ENCODE measurements at places on chromosomes 1 and 21.
A peak's percentile ranks its signal among the peaks of the same experiment; 100 is the strongest.

DNA sequence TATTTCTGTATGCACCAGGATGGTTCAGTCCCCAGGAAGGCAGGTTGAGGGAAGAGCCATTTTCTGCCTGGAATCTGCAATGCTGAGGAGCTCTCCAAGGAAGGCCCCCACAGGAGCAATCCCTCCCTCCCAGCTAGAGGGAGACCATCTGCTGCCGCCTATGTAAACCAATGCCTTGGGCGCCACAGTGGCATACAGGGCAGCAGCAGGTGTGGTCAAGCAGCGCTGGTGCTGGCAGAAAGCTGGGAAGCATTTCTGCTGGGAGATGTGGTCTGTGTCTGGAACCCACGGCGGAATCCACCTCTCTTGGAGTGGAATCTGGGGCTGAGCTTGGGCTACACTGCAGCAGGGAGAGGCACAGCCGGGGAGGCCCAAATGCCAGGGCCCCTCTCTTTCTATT, 283.3 kb downstream of the RRAGC start:
- DNase-seq = no peak

GRCh38 chr1:68969441-68969840, 472.6 kb upstream of the DEPDC1 start:
- DNase-seq = no peak

GRCh38 chr1:23553231-23554126, 5.8 kb downstream of the ID3 start:
- DNase-seq = no peak

DNA sequence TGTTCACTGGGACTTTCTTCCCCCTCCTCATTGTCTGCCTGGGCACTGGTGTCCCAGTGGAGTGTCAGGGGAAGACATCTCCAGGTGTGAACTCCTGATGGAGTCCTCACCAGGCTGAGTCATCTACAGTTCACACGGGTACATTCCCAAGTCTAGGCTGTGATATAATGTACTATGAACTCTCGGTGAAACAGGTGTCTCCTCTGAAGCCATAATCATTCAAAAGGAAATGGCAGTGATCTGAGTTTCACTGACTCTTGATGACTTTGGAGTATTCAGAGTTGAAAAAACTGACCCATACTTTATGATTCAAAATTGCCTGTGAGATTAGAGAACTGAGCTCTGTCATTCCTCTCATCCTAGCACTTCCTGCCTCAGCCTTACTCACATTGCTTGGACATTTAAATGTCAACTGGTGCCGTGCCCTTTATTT, 9.1 kb downstream of the LAMC2 start:
- DNase-seq = no peak

- no peak for DNase-seq
These were observed 103.4 kb downstream of the HLX start for GRCh38 chr1:220982686-220983085.

- DNase-seq = no peak
These were observed 13.5 kb downstream of the RUNX1 start for GRCh38 chr21:35035581-35035980.

GRCh38 chr1:89941110-89941766, 53.7 kb upstream of the ZNF326 start:
- DNase-seq = no peak

DNA sequence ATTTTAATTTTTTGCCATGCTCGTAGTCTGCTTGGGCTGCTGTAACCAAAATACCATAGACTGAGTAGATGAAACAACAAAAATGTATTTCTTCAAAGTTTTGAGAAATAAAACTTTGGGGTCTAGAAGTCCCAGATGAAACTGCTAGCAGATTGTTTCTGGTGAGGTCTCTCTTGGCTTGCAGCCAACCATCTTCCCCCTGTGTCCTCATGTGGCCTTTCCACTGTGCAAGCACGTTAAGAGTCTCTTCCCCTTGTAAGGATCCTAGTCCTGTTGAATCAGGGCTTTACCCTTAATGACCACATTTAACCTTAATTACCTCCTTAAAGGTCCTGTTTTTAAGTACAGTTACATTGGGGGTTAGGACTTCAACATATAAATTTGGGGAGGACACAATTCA, 86.6 kb downstream of the PTBP2 start:
- DNase-seq = no peak

DNA sequence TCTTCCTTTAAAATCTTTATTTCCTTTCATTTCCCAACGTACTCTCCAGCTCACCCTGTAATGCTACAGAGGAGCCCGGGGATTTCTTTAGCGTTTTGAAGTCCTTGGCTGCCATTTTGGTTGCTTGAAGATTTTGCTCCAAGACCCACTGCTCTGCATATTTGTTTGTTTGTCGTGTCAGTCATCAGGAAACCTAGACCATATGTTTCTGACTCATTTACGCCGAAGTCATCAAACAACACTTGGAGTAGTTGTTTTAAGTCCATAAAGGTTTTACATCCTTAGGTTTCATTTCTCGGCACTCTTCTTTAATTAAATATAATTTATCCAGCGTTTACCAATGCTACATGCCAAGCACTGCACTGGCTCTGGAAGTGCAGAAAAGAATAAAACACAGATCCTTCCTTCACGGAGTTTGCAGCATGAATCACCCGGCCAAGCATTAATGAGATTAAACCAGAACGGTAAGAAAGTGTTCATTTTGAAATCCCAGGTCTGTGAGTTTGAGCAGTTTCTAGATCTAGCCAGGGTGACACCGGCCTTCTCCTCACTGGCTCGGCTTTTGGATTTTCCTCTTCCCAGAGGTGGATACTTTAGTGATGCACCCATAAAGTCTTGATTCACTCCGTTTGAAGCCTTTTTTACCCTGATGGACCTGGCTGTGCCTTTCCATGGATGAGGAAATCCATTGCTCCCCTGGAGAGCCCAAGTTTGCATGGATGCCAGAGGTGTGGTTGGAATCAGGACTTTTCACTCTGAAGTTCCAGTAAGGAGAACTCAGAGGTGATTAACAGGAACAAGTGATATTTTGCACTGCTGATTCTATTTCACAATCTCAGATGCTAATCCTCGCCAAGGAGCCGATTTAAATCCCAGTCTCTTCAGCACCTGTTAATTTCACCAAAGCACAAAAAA, 109.3 kb downstream of the KAZN start:
- DNase-seq = no peak

DNA sequence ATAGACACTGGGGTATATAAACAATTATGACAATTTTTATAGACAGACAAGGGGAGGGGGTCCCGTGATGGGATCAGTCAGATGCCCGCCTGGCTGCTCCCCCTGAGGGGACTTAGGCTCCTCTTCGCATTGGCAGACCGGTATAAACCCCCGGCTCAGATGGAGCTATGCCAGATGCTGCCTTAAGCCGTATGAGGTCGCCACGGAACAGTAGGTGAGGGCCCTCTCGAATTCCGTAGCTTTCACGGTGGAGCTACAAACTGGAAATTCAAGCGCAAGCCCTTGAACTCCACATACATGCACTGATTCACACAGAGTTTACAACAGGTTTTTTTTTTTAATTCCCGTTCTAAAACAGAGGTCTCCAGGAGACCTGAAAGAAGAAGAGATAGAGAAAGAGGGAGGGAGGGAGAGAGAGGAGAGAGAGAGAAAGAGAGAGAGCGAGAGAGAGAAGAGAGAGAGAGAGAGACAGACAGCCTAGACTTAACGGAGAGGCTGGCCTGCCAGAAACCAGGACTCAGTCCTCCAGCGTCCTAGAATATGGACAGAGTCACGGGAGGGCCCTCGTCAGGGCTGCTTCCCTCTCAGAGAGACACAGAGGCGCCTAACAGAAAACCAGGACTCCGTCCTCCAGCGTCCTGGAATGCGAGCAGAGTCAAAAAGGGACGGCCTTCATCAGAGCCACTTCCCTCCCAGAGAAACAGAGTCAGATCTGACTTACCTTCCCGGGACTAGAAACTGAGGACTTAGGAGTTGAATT, 24.4 kb upstream of the TMEM54 start:
- DNase-seq = no peak

- DNase-seq = peak; percentile 61
These were observed at the start of gene MAP10 for GRCh38 chr1:232805269-232806185. Gene MAP10 (plus strand): TSS chr1:232805416. CDS start chr1:232805450, 34 bp downstream.

GRCh38 chr1:5921129-5921528, 71.1 kb downstream of the NPHP4 start:
- DNase-seq = no peak

- DNase-seq = no peak
These were observed 64.6 kb downstream of the IER5 start for GRCh38 chr1:181152892-181153633.

GRCh38 chr1:1120866-1121591, 5.1 kb upstream of the C1orf159 start:
- DNase-seq = no peak

DNA sequence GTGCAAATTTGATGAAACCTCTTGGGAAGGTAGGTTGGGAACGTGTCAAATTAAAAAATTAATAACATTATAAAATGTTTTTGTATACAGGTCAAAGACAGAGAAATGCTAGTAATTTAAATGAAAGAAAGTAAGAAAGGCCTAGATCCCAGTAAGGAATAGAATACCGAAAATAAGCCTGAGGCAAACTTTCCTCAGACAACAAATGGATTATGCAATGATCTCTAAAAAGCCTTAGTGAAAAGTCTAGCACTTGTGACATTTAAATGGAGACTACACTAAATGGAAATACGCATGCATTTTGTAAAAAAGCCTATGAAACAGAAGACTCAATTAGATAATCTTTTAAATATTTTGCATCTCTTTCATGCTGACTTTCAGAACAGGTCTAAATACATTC, 138.5 kb upstream of the ZNHIT6 start:
- DNase-seq = no peak

GRCh38 chr21:46356494-46357334, 32.8 kb downstream of the PCNT start:
- DNase-seq = no peak

DNA sequence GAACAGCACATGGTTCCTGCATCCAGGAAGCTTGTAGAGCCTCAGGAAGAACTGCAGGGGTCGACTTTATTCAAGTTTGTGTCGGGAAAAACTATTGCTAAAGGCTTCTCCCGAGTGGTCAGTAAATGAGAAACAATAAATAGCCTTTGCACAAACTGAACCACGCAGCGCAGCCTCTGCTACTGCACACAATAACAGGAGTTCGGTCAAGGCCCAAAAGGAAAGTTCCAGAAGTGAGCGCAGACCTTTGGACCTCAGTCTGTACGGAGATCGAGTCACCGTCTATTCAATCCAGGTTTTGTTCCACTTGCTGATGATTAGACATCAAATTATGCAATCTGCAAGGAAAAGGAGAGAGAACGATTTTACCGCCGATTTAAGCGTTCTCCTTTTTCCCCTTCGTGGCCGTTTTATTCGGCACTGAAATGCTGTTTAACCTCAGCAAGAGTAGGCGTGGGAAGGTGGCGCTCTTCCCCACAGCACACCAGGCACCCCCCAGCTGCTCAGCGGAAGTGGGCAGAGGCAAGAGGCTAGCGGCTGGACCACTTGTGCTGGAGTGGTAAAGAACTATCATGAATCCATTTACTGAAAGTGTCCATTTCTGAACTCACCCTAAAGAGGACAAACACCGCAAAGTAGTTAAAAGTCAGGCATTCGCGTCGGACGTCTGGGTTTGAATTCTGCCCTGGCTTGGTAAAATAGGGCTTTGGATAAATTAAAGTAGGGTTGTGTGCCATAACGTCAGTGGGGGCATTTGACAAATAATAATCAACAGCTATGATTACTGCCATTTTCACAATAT, 6.1 kb upstream of the LHX8 start:
- no peak for DNase-seq

GRCh38 chr1:224211206-224211962, 28.3 kb downstream of the DEGS1 start:
- DNase-seq = no peak

- DNase-seq = no peak
These were observed 4.7 kb downstream of the SNAPIN start for GRCh38 chr1:153663211-153663610.

DNA sequence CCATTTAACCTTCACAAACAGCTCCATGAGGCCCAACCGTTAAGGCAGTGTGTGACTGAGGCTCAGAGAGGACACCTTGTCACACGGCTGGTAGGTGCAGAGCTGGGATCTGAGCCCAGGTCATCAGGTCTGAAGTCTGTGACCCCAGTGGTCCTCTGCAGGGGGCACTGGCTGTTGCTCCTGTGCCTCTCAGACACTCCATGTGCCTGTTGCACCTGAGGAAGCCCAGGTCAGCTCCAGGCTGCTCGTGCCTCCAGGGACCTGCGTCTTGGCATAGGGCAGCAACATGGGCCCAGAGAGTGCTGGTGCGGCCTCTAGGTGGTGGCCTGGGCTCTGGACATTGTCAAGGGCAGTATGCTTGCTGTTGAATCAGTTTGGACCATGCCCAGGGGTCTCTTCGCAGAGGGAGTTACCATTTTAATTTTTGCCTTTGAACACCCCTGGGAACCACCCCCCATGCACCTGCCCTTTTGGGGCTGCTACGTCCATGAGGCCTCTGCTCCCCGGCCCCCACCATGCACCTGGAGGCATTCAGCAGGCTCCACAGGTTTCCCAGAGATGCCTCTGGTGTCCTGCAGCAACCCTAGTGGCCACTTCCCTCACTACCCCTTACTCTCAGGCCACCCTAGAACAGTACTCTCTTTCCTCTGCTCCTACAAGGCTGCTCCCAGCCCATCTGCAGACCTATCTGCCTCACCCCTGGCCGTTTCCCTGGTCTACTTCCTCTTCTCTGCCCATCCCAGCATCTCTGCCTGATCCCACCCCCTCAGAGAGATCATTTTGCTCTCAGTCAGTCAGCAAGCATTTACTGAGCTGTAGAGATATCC, 25.2 kb upstream of the EPS8L3 start:
- DNase-seq = no peak

- no peak for DNase-seq
These were observed 19.1 kb downstream of the RAB7B start for GRCh38 chr1:205983925-205984725.

- no peak for DNase-seq
These were observed 65.9 kb downstream of the LAMC1 start for GRCh38 chr1:183089025-183089639.

DNA sequence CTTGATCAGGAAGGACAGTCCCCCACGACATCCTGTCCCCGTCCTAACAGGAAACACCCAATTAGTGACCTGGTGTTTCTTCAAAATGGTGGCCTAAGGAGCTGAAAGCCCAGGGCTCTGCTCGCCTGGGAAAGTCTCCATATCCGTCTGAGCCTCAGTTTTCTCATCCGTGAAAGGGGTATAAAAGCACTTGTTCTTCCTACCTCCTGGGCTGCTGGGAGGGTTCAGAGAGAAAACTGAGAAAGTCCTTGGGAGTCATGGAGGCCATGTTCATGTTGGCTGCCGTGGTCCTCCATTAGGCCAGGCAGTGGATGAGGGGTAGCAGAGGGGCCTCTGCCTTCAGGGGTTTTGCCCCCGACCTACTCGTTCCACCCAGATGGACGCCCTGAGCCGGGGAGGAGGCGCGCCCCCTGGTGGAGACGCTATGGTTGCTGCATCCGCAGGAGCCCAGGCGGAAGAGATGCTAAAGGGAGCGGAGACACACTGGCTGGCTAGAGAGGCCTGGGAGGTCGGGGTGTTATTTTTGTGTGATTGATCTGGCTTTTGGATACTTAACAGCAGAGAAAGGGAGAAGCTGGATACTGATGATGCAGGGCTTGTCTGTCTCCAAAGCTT, 113.5 kb downstream of the PRDM2 start:
- DNase-seq = peak; percentile 33

DNA sequence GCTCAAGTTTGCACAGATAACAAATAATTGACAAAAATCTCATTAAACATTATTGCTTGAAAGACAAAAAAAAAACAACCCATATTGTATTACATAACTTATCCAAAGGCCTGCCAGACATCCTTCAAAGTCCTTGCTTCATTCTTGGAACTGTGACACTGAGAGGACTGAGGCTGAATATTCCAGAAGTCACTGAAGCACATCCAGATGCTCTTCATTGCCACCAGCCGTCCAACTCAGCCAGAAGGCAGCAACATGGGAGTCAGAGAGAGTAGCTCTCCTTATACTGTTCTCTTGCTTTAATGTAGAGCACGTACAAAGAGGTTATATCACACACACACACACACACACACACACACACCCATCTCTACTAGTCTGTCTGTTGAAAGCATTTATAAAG, 755.0 kb downstream of the LTN1 start:
- DNase-seq = no peak

All from stimulated activated CD8-positive, alpha-beta memory T cell treated with anti-CD3 and anti-CD28 coated beads, Interleukin-4, amount 100 ng/mL, for 24 hours (primary cell).